IMR-90 (cell line): ENCODE measurements at places on chromosomes 4 and X.

- no peak for DNase-seq
Observed at GRCh38 chr4:118825799-118826198, 10.1 kb downstream of the SEC24D start.

DNA sequence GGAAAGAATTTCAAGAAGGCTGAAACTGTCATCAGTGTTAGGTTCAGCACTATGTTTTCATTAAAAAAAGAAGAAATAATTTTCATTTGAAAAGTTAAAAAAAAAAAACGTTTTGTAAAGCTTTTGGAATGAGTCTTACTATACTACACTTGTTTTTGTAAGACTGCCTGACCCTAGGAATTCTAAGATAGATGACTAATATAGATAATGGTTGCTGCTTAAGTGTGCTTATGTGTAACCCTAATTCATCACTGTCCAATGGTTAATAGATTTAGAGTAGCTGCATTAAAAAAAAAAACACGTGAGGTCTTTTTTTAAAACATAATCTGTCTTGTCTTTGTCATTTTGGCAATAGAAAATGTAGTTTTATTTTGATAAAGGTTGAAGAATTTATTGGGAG, 323.2 kb downstream of the IL1RAPL1 start:
- peak; percentile 76 for DNase-seq

DNA sequence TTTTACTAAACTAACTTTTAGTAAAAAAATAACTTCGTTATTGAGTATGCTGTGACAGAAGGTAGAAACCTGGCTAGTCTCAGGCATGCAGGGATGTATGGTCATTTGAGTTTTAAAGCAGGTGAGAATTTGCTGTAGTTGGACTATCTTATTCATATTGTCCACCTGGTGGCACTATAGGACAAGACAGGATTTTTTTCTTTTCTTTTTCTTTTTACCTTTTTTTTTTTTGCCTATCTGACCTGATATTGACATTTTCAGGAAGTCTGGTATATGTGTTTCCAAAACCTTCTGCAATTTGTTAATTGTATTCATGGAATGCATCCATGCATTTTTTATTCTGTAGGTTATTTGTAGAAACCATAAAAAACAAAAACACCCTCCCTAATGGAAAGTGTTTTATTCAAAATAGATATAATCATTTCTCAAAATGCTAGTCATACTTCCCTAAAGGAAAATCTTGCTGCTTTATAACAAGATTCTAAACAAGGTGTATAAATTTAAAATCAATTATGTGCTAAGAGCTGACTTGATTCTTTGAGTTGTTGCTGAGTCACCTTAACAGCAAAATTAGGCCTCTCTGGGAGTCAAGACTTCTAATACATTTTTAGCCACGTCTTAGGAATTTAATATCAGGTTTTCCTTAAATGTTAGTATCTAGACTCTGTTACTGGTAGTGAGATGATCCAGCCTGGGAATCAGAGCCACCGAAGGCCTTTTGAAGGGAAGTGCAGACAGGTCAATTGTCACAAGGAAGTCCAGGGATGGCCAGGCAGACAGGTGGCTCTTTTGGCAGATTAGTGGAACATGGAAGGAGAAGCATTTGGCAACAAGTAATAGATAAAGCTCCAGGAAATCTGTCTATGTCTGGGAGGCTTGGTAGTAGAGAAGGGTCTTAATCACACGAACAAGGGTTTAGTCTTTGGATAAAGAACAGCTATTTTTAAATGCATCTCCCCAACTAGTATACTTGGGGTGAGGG, 201.3 kb upstream of the GNPDA2 start:
- peak; percentile 14 for DNase-seq

GRCh38 chr4:80097400-80098177, 24.6 kb upstream of the ANTXR2 start:
- peak; percentile 83 for DNase-seq

- DNase-seq, result no peak
Observed at GRCh38 chr4:42616572-42616971, 40.3 kb downstream of the ATP8A1 start.

GRCh38 chrX:120380699-120381098, 18.8 kb downstream of the ATP1B4 start:
- no peak for DNase-seq

GRCh38 chrX:45710081-45710801, 509.6 kb upstream of the DIPK2B start:
- DNase-seq, result peak; percentile 96

- no peak for DNase-seq
Observed at GRCh38 chrX:101736651-101737050, 77.0 kb upstream of the ARMCX2 start.

DNA sequence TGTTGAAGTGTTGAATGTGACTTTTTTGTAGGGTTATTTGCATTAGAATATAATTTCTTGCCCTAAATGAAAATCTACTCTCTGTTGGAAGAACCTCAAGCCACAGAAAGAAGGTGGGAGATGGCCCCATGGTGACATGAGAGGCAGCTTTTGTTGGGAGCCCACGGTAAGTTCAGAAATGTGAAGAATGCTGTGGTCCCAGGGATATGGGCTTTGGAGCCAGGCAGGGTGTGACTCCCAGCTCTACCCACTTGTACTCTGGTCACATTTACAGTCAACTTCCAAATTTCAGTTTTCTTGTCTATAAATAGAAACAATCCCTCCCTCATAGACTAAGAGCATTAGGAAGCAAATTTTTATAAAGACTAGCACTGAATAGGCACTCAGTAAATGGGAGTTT, 177.8 kb downstream of the RAB28 start:
- no peak for DNase-seq
